ENCODE measurements at places on chromosomes 7 and 10.
A peak's percentile ranks its signal among the peaks of the same experiment; 100 is the strongest.

DNA sequence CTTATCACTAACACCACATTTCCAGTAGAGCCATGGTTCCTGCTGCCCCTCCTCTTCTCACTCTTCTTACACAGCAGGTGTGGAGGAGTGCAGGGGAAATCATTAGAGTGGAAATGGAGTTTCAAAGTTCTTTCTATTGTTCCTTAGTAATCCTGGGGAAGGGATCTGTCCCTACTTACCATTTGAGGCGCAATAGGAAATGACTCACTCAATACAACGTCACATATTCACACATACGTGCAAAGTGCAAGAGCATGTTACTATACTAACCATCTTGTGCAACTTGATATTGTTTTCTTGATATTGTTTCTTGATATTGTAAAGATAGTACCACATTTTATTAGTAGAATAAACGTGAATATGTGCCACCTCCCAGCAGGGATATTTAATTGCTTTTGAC, 1010.2 kb downstream of the DNAJB9 start:
- H3K27ac ChIP-seq: no peak overlapping the region
- no peaks in the 10 kb centered on the region for H3K27me3 ChIP-seq
- DNase-seq: no peak
- no peaks in the 10 kb centered on the region for H3K36me3 ChIP-seq

DNA sequence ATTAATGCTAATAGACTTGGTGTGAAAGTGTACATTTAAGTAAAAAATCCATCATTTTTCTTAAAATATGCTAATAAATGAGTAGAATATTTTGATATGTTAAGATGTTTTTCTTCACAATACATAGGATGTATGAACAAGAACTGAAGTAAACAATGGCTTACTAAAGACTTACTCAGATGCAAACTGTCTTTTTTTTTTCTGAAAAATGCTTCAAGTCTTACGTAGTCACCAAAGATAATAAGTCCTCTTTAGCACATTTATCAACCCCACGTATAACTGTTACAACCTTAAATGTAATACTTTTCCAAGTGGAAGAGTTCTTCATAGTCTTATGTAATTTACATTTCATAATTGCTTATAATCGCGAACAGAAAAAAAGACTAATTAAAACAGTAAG, 54.8 kb downstream of the MDFIC start:
- H3K27me3 ChIP-seq: no peaks in the 10 kb centered on the region
- H3K4me1 ChIP-seq: peaks cover 49% of the 10 kb centered on the region
- no peak overlapping the region for H3K4me3 ChIP-seq
- no peaks in the 10 kb centered on the region for H3K36me3 ChIP-seq
- no peak for DNase-seq

DNA sequence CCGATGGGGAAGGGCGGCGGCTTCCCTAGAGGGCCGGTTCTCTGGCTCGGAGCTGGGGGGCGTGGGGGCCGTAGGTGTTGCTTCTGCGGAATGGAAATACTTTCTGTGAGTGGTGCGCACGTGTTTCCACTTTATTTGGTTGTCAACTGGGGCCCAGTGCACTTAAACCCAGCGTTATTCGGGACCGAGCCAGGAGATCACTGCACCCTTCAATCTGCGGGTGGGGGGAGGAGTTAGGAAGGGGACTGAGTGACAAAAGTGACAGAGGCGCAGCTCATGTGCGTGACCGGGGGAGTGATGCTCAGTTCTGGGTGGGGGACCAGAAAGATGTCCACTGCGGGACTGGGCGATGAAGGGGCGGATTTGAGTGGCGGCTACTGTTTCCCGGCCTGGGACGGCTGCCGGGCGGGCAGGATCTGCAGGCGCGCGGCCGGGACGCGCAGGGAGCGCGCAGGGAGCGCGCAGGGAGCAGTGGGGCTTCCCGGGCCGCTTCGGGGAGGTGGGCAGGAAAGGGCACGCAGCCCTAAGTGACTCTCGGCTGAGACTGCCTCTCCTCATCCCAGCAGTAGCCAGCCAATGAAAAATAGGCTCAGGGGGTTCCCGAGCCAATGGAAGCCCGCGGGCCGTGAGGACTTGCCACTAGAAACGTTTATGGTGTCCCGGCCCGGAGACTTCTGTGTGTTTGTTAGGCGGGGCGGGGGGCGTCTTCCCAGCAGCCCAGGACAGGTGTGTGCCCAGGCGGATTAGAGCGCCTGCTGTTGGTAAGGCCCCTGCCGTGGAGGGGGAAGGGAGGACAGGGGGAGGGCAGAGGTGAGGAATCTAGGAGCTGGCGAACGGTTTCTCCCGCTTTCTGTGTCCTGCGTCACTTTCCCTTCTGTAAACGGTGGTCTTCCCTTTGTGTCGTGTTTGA, 54.3 kb upstream of the KDM7A start:
- peaks cover 28% of the 10 kb centered on the region for H3K4me1 ChIP-seq
- no peaks in the 10 kb centered on the region for H3K27me3 ChIP-seq
- H3K4me3 ChIP-seq: peak overlapping the region; percentile 82
- no peaks in the 10 kb centered on the region for H3K36me3 ChIP-seq

- no peaks in the 10 kb centered on the region for H3K4me1 ChIP-seq
- no peak for DNase-seq
- H3K36me3 ChIP-seq: no peaks in the 10 kb centered on the region
- H3K27ac ChIP-seq: no peak overlapping the region
- no peaks in the 10 kb centered on the region for H3K27me3 ChIP-seq
These were observed 41.6 kb upstream of the MET start for GRCh38 chr7:116630357-116630756.

GRCh38 chr10:114728325-114728724, 70.2 kb upstream of the ABLIM1 start:
- H3K36me3 ChIP-seq: no peaks in the 10 kb centered on the region
- no peaks in the 10 kb centered on the region for H3K4me1 ChIP-seq
- no peak for DNase-seq

DNA sequence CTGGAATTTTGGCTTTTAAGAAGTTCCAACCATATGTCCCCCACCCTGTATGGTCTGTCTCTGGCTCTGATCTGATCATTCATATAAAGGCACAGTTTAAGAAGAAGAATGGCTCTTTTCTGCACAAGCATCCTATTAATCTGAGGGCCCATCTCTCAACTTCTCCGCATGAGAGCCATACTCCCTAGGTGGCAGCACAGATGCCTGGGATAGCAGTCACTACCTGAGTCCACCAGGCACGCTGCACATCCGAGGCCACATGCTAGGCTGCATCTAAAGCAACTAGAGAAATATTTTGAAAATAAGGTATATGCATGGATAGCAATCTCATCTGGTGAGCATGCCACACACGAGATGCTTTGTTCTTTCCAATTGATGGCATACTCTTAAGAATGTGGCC, 565.5 kb downstream of the PARD3 start:
- DNase-seq: no peak
- no peaks in the 10 kb centered on the region for H3K36me3 ChIP-seq
- no peak overlapping the region for H3K4me3 ChIP-seq

DNA sequence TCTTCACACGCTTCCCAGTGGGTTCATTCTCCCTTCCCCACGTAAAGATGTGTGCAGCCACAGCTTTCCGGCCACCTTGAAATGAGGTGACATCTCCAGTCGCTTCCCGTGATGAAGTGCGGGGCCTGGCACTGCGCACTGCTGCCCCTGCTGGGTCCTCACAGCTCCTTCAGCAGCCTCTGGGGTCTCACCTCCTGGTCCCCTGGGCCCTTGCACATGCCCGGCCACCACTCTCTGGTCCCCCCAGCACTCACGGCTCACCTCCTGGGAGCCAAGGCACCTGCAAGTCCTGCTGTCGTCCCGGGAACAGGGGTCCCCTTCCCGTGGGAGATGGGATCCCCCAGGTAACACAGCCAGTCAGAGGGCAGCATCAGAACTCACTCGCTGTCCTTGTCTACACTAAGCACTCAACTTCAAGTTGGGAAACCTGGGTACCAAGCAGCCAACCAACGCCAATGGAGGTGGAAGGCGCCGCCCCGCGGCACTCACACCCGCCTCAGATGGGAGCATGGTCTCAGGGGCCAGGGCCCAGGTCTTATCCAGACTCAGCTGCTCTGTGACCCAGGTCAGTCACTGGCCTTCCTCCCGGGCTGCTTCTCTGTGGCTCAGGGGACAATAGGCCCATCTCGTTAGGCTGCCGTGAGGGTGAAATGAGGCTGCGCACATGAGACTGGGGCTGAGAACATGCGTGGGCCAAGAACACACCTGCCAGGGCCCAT, 176.2 kb downstream of the PTPRN2 start:
- H3K36me3 ChIP-seq: no peaks in the 10 kb centered on the region
- DNase-seq: no peak
- no peak overlapping the region for H3K27ac ChIP-seq
- H3K4me1 ChIP-seq: no peaks in the 10 kb centered on the region

GRCh38 chr7:110914263-110914662, 176.7 kb upstream of the LRRN3 start:
- no peaks in the 10 kb centered on the region for H3K27me3 ChIP-seq
- H3K4me3 ChIP-seq: no peak overlapping the region
- no peaks in the 10 kb centered on the region for H3K36me3 ChIP-seq
- no peak overlapping the region for H3K27ac ChIP-seq
- no peak for DNase-seq
- no peaks in the 10 kb centered on the region for H3K4me1 ChIP-seq
